Stimulated activated naive CD4-positive, alpha-beta T cell (primary cell): ENCODE measurements at places on chromosomes 12 and 14.

- DNase-seq = no peak
Measured at GRCh38 chr12:58907391-58907790, 12.9 kb downstream of the LRIG3 start.

DNA sequence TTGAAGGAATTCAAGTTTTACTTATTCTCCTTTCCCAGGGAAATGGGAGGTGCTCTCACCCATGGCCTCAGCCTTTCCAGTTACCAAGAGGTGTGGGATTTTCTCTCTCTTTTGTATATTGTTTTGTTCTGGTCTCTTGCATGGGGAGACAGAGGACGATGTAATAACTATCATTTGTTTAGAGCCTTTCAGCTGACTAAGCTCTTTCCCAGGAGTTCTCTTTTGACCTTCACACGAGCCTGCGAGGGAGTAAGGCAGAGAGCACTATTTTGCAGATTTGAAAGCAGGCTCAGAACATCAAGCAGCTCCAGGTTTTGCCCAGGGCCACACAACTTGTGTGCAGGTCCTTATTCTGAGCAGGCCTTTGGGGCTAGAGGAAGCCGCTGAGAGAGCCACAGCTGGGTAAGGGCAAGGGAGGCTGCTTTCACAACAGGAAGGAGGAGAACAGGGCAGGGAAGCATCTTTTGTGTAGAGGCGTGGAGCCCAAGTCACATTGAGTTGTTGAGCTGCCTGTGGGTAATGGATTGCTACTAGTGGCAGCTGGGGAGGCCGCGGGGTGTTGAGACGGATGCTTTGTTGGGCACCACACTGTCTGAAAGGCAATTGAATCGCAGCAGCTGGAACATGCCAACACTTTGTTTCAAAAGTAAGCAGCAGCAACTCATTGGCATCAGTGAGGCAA is 116.2 kb downstream of the PRMT8 start:
- no peak for DNase-seq

DNA sequence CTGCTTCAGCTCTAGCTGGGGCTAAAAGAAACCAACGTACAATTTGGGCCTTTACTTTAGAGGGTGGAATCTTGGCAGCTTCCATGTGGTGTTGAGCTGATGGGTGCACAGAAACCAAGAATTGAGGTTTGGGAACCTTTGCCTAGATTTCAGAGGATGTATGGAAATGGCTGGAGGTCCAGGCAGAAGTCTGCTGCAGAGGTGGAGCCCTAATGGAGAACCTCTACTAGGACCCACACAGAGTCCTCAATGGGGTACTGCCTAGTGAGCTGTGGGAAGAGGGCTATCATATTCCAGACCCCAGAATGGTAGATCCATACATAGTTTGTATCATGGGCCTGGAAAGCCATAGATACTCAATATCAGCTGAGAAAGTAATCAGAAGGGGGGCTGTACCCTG is 500.4 kb upstream of the ATP2B1 start:
- no peak for DNase-seq

DNA sequence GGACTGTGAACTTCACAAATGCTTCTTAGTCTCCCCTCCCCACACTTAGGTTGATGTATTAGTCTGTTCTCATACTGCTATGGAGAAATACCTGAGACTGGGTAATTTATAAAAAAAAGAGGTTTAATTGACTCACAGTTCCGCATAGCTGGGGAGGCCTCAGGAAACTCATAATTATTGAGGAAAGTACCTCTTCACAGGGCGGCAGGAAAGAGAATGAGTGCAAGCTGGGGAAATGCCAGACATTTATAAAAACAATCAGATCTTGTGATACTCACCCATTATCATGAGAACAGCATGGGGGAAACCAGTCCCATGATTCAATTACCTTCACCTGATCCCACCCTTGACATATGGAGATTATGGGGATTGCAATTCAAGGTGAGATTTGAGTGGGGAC is 178.8 kb downstream of the SLC38A4 start:
- no peak for DNase-seq

DNA sequence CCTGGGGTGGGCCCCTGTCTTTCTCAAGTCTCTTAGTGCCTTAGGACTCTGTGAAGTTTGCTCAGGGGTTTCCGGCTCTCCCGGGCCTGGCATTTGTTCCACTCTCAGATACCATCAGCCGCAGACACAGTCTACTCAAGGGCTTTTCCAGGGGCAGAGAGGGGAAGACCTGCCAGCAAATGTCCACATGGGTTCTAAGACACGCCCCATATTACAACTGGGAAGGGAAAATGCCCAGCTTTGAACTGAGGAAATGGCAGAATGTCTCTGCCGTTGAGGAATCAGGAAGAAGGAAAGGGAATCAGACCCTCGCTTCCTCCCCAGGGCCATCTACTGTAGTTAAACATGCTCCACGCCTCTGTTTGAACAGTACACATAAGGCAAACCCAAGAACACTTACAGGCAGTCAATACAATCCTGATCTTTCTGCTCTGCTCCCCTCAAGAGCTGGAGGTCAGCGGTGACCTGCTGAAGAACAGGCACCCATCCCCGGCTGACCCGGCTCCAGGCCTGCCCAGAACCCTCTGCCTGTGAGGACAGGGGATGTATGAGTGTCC is 7.9 kb downstream of the CCDC85C start:
- no peak for DNase-seq

DNA sequence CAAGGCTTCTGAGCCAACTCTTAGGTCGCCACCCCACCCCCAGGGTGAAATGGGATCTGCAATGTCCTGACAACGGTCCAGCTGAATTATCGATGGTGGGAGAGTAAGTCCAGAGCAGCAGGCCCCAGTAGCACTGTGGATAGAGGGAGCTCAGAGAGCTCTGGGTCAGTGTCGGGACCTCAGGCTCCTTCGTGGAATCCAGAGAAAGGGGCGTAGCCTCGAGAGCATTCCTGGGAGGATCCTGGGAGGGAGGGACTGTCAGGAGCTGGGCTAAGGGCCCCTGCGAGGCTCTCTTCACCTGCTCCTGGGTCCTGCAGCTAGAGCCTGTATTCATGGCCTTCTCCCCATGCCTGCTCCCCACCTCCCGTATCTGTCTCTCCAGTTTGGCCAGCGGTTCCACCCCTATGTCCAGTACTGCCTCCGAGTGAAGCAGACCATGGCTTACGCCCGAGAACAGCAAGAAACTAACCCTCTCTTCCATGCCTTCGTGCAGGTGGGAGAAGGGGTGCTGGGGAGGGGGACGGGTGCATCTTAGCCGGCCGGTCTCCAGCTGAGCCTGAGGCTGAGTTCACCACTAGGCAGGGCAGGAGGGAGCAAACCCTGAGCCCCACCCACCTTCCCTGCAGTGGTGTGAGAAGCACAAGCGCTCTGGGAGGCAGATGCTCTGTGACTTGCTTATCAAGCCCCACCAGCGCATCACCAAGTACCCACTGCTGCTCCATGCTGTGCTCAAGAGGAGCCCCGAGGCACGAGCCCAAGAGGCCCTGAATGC is 6.6 kb downstream of the PLEKHG6 start:
- no peak for DNase-seq

GRCh38 chr14:92382677-92383076 is 59.7 kb downstream of the SLC24A4 start:
- no peak for DNase-seq

DNA sequence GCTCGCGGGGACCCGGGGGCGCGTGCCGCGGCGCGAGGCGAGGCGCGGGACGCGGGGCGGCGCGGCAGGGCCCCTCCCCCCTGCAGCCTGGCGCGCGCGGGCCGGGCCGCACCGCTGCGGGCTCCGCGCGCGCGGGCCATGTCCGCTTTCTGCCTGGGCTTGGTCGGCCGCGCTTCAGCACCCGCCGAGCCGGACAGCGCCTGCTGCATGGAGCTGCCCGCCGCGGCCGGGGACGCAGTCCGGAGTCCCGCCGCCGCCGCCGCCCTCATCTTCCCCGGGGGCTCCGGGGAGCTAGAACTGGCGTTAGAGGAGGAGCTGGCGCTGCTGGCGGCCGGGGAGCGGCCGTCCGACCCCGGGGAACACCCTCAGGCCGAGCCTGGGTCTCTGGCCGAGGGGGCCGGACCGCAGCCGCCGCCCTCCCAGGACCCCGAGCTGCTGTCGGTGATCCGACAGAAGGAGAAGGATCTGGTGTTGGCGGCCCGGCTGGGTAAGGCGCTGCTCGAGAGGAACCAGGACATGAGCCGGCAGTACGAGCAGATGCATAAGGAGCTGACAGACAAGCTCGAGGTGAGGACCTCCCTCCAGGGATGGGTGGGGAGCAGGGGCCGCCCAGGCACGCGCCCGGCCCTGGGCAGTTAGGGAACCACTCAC is 820 bp downstream of the BICDL1 start:
- DNase-seq = peak; percentile 53

DNA sequence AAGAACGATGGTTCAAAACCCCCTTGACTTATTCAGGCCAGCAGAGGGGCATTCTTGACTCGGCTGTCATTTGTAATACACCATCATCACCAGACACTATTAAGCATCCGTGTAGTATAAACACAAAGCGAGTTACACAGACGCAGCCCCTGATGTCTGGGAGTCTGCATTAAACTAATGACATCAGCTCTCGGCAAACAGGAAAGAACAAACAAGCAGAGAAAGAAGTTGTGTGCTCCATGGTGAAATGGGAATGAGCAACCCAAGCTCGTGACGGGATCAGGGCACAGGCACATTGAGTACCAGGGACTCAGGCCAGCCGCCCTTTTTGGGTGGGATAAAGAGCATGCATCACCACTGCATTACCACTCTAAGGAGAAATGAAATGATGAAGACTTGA is 460.1 kb downstream of the MED13L start:
- no peak for DNase-seq

GRCh38 chr12:105025890-105026289 is 39.8 kb downstream of the NOPCHAP1 start:
- no peak for DNase-seq

DNA sequence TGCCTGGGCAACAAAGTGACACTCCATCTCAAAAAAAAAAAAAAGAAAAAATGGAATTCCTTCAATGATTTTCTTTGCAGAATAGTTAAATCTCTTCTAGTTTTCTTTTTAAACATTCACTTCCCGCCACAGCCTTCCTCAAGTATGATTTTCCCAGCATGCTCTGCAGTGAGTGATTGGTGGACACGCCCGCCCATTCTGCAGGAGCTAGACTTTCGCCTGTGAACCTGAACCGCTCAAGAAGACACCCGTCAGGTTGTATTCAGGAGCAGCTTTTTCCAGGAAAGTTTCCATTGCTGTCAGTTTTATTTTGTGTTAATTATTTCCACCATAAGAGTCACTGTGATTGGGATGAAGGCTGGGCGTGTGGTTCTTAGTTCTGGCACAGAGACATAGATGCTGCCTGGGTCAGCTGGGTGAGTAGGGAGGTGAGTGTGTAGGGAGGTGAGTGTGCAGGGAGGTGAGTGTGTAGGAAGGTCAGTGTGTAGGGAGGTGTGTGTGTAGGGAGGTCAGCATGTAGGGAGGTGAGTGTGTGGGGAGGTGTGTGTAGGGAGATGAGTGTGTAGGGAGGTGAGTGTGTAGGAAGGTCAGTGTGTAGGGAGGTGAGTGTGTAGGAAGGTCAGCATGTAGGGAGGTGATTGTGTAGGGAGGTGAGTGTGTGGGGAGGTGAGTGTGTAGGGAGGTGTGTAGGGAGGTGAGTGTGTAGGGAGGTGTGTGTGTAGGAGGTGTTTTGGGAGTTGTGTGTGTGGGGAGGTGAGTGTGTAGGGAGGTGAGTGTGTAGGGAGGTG is 76.2 kb downstream of the KIF26A start:
- DNase-seq = no peak

- DNase-seq = no peak
Measured at GRCh38 chr14:33564774-33565630, 385.9 kb downstream of the EGLN3 start.

DNA sequence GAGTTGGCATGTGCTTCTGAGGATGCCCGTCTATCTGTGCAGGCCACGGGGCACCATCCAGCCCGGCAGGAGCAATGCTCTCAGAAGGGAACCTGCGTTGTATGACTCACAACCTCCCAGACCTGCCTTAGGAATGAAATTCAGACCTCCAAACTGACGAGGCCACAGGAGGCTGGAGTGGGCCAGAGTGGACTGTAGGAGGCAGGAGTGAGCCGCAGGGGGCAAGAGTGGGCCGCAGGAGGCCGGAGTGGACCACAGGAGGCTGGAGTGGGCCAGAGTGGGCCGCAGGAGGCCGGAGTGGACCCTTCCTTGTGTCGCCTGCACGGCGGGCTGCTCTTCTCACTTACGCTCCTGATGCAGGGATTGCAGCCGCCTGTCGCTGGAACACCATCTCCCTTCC is 11.1 kb upstream of the FBRSL1 start:
- no peak for DNase-seq

DNA sequence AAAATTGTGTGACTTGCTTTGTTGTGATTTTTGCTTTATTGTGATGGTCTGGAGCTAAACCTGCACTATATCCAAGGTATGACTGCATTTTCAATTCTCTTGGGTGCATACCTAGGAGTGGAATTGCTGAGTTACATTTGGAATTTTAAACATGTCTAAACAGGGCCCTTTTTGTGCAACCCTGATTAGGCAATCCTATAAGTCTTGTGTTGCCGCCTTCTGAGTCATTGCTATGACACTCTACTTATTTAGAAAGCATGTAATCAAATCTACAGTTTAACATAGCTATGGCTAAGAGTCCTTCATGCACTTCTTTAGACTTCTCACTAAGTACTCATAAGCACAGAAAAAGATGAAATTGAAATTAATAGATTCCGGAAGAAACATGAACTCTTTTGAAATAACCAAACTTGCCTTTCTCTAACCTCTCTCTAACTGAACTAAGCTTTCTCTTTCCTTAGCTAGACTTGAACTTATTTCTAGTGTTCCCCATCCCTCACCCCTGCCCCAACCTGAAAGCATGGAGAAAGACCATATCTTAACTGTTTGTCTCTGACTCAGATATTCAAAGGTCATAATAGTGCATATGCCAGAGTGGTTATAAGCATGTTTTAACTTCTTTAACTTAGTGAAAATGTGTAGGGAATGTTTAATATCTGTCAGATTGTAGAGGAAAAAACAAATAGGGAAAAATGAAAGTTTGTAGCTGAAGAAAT is 203.0 kb downstream of the SNAPC1 start:
- DNase-seq = no peak

- no peak for DNase-seq
Measured at GRCh38 chr14:102697501-102697900, 79.7 kb upstream of the TRAF3 start.

GRCh38 chr12:130347588-130347987 is 9.9 kb downstream of the PIWIL1 start:
- no peak for DNase-seq

DNA sequence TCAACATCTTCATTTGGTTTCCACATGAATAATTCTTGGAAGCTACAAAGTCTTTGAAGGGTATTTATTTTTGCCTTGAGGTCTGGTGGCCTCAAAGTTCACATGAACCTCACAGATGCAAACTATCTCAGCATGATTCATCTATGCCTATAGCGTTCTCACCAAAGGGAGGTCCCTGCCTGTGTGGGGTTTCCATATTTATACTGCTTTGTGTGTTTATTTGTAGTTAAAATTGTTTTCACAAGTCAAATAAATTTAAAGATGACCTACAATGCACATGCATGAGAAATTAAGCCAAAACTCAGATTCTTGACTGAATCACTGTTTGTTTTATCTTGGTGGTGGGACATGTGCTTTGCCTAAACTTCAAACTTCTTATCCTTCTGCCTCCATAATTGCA is 176.7 kb downstream of the PPM1H start:
- no peak for DNase-seq
